ENCODE measurements at places on chromosomes 6 and 20.

DNA sequence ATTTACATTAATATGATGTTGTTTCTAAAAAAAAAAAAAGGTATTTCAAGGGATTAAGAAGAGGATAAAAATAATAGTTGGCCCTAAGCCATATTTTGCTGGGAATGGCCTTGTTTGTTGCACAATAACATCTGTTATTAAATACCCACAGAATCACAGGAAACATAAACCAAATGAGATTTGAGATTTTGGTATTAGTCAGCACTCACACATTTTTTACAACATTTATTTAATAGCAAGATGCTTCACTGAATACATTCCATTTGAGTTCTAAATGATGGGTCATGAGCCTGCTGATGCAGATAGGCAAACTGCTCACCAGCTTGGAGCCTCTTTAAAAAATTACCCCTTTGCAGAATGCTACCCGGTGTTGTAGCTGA is 92.9 kb upstream of the ENPP5 start:
- no peak for DNase-seq

DNA sequence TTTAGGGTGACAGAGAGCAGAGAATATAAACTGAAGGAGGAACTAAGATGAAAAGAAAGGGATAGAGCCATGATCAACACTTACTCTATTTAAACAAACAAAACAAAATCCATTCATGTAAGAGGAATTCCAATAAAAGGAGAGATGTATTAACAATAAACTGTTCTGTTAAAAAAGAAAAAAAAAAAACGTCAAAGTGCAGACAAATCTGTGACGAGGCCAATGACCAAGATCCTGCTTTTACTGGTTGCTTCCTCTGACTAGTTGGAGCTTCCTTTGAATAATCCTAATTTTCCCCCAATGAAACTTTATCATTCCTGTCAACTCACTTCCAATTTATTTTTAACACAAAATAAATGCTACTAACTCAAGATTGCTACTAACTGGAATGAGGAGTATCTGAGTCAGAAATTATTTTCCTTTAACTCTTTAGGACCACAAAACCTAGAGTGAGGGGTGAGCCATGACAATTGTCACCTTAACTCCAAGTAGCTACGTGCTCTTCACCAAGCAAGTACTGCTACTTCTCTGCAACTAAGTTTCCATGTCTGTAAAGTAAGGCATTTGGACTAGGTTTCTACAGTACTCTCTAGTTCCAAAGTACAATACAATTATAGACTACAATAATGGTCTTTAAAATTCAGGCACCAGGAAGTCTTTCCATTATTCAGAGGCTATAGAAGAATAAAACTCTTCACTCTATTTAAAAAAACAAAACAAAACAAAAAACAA is 152.0 kb downstream of the PTPRK start:
- DNase-seq = no peak

DNA sequence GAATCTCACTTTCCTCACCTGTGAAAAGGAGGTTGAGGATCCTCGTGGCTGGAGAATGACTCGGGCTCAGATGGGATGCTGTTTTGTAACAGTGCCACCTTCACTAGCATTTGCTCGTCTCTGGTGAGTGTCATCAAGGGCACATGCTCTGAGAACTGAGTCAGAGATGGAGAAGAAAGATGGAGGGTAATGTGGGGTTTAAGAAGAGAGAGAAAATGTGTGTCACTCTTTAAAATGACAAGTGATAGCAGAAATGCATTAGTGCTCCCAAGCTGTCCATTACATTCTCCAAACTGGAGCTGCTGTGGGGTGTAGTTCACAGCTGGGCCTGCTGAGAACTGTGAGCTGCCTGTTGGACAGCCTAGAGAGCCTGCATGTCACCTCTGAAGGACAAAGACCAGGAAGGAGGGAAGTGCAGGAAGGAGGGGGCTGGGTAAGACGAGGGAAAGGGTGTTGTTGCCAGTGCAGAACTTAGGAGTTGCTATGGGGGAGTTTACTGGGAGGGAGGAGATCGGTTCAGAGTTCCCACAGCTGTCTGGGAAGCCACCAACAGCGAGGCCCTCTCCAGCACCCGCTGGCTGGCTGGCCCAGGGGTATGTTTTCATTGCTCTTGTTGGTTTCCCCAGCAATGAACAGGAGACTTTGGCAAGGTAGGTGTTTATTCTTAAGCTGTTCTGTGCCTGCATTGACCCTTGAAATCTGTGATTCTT is 19.8 kb downstream of the GMPR start:
- no peak for DNase-seq

- DNase-seq = no peak
Observed at GRCh38 chr6:163525926-163526325, 111.4 kb downstream of the QKI start.

DNA sequence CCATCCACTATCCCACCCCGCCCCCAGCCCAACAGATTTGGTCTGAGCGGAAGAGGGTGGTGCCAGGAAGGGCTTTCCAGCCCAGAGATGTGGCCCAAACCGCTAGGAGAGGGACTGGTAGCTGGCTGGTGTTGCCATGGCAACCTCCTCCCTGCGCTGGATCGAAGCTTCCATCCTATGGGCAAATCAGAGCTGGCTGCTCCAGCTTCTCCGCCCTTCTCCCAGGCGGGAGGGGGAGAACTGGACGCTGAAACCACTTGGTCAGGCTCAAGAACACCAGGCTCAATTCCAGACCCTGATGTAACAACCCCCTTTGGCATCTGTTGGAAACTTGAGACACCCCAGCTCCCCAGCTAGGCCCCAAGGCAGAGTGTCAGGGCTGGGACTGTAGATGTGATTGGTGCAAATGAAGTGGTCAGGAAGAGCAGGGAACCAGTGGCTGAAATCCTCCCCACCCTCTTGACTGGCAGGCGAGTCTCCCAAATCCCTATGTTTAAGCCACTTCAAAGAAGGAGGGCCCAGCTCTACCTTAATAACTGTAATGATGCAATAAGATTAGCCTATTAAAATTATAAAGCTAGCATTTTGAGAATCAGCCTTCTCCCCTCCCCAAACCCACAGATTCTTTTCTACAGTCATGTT is 4.2 kb downstream of the RIMS4 start:
- no peak for DNase-seq

- DNase-seq = no peak
Observed at GRCh38 chr20:21681234-21681921, 24.1 kb upstream of the PAX1 start.

DNA sequence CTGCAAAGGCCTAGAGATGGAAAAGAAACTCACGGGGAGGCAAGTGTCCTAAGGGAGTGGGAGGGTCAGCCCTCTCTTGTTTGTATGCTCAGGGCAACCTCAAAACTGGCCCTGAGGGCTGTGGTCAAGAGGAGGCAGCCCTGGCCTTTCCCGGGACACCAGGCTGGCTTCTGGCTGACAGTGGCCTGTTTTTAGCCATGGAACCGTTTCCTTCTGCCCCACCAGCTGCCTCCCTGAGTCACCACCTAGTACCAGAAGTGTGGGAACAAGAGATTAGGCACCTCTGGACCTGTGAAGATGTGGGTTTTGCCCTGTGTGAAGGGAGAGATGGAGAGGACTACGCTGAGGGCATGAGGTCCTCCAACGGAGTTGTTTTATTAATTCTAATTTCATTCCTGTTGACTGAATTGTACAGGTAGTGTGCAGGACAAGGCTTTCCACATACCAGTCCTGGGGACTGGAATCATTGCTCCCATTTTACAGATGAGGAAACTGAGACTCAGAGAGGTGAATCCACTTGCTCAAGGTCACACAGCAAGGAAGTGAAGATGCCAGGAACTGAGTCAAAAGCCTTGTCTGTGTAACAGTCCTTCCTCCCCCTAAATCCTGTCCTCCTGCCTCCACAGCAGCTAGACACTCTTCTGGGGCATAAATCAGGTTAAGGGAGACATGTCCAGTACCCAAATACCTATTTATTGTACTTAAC is 5.5 kb downstream of the FOXS1 start:
- no peak for DNase-seq

DNA sequence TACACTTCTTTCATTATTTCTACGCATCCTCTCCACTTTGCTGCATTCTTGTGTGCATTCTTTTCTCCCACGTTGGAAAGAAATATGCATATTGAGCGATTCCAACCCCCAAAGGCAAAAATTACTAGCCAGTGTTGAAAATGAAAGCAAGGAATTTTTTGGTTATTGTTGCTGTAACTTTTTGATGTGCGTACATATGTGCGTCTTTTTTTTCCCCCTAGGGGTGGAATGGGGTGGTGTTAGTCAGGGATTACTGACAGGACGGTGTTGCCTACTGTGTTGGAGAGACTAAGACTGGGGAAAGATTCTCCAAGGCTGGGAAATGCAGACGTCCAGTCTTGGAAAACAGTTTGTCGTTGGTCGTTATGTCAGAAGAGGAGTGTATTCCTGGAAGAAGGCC is 44.2 kb upstream of the ESR1 start:
- no peak for DNase-seq
